ENCODE measurements at places on chromosomes 6 and 20. TPM values are rescaled to one million over a fixed set of nuclear protein-coding genes. Genes with fewer than 3 reads are reported as not detected.

Gene IL22RA2
- not detected for total RNA-seq

Gene CD109
- 25.2 TPM for total RNA-seq

Gene FAM217B
- total RNA-seq = 6.0 TPM

Gene SDCBP2
- total RNA-seq = 1.8 TPM

Gene GJA1
- total RNA-seq = 33.6 TPM

Gene HLA-DPA1
- 7.0 TPM for total RNA-seq

Gene SMLR1
- total RNA-seq = not detected

Gene ECI2
- 126 TPM for total RNA-seq

Gene ABCC10
- total RNA-seq = 19.1 TPM

Gene ACSS1
- total RNA-seq = 11.8 TPM

Gene HCRTR2
- not detected for total RNA-seq

Gene MEI4
- 1.2 TPM for total RNA-seq

Gene FAM217A
- total RNA-seq = not detected

Gene CFB
- total RNA-seq = 24.3 TPM

Gene RHAG
- total RNA-seq = not detected

Gene TENT5A
- total RNA-seq = 2.6 TPM

Gene IRAK1BP1
- 8.1 TPM for total RNA-seq

Gene VSX1
- not detected for total RNA-seq

Gene EPPIN
- not detected for total RNA-seq

Gene PPP1R16B
- total RNA-seq = 0.15 TPM

Gene PLA2G7
- 0.10 TPM for total RNA-seq

Gene PRKN
- total RNA-seq = 3.8 TPM

Gene CLPSL2
- total RNA-seq = not detected

Gene SHLD1
- 1.6 TPM for total RNA-seq

Gene TTLL9
- not detected for total RNA-seq

Gene PRRT1
- not detected for total RNA-seq

Gene OR12D3
- total RNA-seq = not detected

Gene LRRC73
- total RNA-seq = 0.35 TPM

Gene FRK
- total RNA-seq = 44.4 TPM

Gene PNLDC1
- not detected for total RNA-seq

Gene FAM209B
- total RNA-seq = not detected

Gene TRDN
- total RNA-seq = not detected

Gene PRDM13
- not detected for total RNA-seq

Gene PET117
- 19.0 TPM for total RNA-seq

Gene CCN2
- total RNA-seq = 166 TPM

Gene RBM24
- total RNA-seq = 3.1 TPM

Gene FOXP4
- 8.0 TPM for total RNA-seq

Gene EYS
- total RNA-seq = 0.10 TPM

Gene RIMS1
- total RNA-seq = 29.5 TPM

Gene CDH4
- 6.4 TPM for total RNA-seq

Gene SENP6
- 104 TPM for total RNA-seq

Gene C6orf52
- 1.4 TPM for total RNA-seq

Gene TSPO2
- not detected for total RNA-seq

Gene CALHM4
- total RNA-seq = not detected

Gene SS18L1
- 10.2 TPM for total RNA-seq

Gene TCF21
- not detected for total RNA-seq

Gene STMND1
- total RNA-seq = not detected

Gene CMTR1
- total RNA-seq = 33.2 TPM

Gene SLC26A8
- not detected for total RNA-seq

Gene TGM3
- not detected for total RNA-seq

Gene RTN4IP1
- total RNA-seq = 9.9 TPM
